ENCODE measurements at places on chromosomes 12 and 14.

DNA sequence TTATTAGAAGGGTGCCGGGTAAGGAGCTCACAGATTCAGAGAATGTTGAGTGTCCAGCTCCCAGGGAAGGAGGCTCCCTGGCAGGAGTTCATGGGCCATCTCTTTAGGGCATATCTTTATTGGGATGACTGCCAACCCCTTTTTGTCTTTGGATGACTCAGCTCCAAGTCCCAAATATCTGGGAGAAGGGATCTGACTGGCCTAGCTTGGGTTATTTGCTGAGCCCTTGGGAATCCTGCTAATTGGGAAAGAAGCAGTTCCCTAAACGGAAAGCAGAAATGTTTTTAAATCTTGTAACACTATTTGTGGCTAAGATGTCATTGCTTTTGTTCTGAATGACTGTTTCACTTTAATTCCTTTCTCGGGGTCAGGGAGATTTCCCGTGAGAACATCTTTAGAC is 12.6 kb downstream of the DDX55 start:
- H3K27ac ChIP-seq, result no peak overlapping the region
- no peaks in the 10 kb centered on the region for H3K27me3 ChIP-seq
- no peak overlapping the region for H3K4me3 ChIP-seq
- DNase-seq, result no peak
- no peaks in the 10 kb centered on the region for H3K4me1 ChIP-seq

GRCh38 chr12:96770219-96771102 is 136.6 kb upstream of the NEDD1 start:
- H3K36me3 ChIP-seq, result no peaks in the 10 kb centered on the region
- DNase-seq, result no peak
- no peaks in the 10 kb centered on the region for H3K4me1 ChIP-seq
- no peak overlapping the region for H3K4me3 ChIP-seq
- no peak overlapping the region for H3K27ac ChIP-seq

GRCh38 chr12:129862561-129863175 is 41.2 kb downstream of the TMEM132D start:
- H3K4me3 ChIP-seq, result no peak overlapping the region
- H3K27ac ChIP-seq, result no peak overlapping the region
- no peaks in the 10 kb centered on the region for H3K36me3 ChIP-seq
- no peaks in the 10 kb centered on the region for H3K4me1 ChIP-seq
- H3K27me3 ChIP-seq, result no peaks in the 10 kb centered on the region
- no peak for DNase-seq

DNA sequence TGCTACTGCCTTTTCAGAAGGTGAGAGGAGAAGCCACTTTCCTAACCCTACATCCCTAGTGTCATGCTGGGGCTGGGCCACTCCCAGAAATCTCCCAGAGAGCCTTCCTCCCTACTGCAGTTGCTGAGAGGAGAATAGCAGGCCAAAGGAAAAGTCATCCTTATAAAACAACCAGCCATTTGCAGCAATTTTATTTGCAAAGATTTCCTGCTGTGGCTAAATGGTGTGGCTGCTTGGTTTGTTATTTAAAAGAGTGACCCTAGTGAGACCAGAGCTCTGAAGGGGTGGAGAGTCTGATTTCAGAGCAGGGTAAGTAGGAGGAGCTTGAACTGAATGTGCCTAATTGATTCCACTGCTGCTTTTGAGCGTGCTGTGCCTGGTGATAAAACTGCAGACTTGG is 232.0 kb downstream of the GRIN2B start:
- DNase-seq, result no peak
- H3K36me3 ChIP-seq, result no peaks in the 10 kb centered on the region
- no peaks in the 10 kb centered on the region for H3K4me1 ChIP-seq
- H3K27ac ChIP-seq, result no peak overlapping the region
- no peak overlapping the region for H3K4me3 ChIP-seq

DNA sequence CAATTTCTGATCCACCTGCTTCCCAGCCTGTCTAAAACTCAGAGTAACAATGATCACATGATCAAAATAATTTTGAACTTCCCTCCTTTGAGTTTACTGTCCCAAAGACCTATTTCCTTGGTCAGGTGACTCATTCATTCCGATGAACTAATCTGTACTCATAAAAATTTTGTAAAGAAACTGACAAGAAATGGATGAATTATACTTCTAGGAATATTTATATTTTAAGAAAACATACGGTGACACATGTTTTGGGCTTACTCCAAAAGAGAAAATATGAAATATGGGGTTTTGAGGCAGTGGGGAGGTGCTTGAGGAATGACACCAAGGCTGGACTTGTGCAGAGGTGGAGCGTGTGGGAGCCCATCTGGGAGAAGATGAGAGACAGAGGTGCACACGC is 42.0 kb downstream of the GUCY2C start:
- H3K36me3 ChIP-seq, result no peaks in the 10 kb centered on the region
- no peak overlapping the region for H3K4me3 ChIP-seq
- H3K27me3 ChIP-seq, result no peaks in the 10 kb centered on the region
- H3K4me1 ChIP-seq, result no peaks in the 10 kb centered on the region
- H3K27ac ChIP-seq, result no peak overlapping the region
- DNase-seq, result no peak

GRCh38 chr14:57482120-57482519 is 11.5 kb downstream of the CCDC198 start:
- no peaks in the 10 kb centered on the region for H3K27me3 ChIP-seq
- H3K4me1 ChIP-seq, result peaks cover 7% of the 10 kb centered on the region
- H3K27ac ChIP-seq, result no peak overlapping the region
- no peaks in the 10 kb centered on the region for H3K36me3 ChIP-seq

- H3K4me3 ChIP-seq, result no peak overlapping the region
- H3K36me3 ChIP-seq, result no peaks in the 10 kb centered on the region
- DNase-seq, result peak; percentile 82
- H3K4me1 ChIP-seq, result no peaks in the 10 kb centered on the region
Observed at GRCh38 chr14:71651228-71651627, 281.0 kb upstream of the RGS6 start.

DNA sequence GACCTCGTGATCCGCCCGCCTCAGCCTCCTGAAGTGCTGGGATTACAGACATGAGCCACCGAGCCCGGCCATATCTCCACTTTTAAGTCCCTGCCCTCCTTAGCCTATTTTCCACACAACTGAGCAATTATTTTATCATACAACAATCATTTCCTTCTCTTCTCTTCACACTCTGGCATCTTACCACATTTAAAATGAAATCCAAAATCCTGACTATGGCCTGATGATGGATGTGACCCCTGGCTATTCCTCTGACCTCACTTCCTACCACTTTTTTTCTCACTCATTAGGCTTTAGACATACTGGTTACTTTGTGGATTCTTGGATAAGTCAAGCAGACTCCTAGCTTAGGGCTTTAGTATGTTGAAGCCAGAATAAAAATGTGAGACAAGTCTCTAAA is 21.9 kb upstream of the EID3 start:
- no peak overlapping the region for H3K27ac ChIP-seq
- no peaks in the 10 kb centered on the region for H3K36me3 ChIP-seq
- H3K27me3 ChIP-seq, result no peaks in the 10 kb centered on the region
- no peak overlapping the region for H3K4me3 ChIP-seq
- peak; percentile 37 for DNase-seq
- H3K4me1 ChIP-seq, result peaks cover 3% of the 10 kb centered on the region

GRCh38 chr12:122054842-122055520 is 23.6 kb upstream of the MLXIP start:
- H3K4me1 ChIP-seq, result peaks cover 18% of the 10 kb centered on the region
- no peak overlapping the region for H3K4me3 ChIP-seq
- H3K36me3 ChIP-seq, result peaks cover 63% of the 10 kb centered on the region
- no peak overlapping the region for H3K27ac ChIP-seq
- no peaks in the 10 kb centered on the region for H3K27me3 ChIP-seq

DNA sequence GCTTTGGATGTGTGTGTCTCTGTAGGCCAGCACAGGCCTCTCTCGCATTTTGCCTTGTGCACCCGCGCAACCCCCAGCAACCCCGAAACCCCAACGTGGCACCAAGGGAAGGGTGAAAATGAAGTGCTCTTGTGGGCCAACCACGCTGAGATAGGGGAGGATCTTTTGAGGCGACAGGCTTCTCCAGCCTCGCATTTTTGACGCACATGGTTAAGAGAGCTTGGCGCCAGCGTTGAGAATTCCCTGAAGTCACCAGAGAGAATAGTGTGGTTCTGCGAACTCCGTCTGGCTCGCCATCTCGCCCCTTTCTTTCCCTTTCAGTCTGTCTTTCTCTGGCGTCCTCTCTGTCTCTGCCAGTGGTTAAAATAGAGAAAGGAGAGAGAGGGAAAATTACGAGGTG is 1.9 kb upstream of the TBX3 start:
- H3K27ac ChIP-seq, result no peak overlapping the region
- no peaks in the 10 kb centered on the region for H3K36me3 ChIP-seq
- no peak overlapping the region for H3K4me3 ChIP-seq
- DNase-seq, result no peak

- no peaks in the 10 kb centered on the region for H3K36me3 ChIP-seq
- H3K27ac ChIP-seq, result no peak overlapping the region
- H3K27me3 ChIP-seq, result no peaks in the 10 kb centered on the region
- DNase-seq, result no peak
- H3K4me1 ChIP-seq, result no peaks in the 10 kb centered on the region
Observed at GRCh38 chr12:62977418-62977817, 42.5 kb upstream of the PPM1H start.

DNA sequence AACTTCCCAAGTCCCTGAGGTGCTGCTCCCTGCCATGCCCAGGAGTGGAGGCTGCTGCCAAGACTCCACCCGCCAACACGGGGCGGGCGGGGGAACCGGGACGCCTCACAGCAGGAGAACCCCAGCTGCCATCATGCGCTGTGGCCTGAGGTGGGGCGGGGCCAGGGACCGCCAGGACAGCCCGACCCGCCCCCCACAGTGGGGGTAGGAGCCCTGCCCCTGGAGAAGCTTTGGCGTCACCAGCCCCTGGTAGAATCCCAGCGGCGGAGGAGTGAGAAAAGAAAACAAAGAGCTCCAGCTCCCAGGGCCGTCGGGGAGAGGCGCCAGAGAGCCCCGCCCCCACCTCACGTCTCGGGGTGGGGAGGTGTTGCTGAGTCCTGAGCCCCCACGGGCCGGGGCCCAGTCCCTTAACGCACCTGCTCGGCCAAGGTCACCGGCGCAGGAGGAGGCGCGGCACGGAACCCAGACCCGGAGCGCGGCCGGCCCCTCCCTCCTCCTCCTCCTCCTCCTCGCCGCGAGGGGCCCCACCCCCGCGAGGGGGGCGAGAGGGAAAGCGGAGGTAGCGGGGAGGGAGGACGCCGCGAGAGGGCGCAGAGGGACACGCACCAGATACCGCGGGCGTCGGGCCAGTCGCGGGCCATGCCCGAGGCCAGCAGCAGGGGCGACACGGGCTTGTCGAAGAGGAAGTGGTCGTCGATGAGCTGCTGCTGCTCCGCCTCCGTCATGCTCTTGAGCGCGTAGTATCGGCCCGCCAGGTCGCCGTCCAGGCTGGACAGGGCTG is 1.8 kb downstream of the CKB start:
- H3K4me1 ChIP-seq, result peaks cover 61% of the 10 kb centered on the region
- H3K36me3 ChIP-seq, result peaks cover under 1% of the 10 kb centered on the region
- H3K27me3 ChIP-seq, result peaks cover 15% of the 10 kb centered on the region

DNA sequence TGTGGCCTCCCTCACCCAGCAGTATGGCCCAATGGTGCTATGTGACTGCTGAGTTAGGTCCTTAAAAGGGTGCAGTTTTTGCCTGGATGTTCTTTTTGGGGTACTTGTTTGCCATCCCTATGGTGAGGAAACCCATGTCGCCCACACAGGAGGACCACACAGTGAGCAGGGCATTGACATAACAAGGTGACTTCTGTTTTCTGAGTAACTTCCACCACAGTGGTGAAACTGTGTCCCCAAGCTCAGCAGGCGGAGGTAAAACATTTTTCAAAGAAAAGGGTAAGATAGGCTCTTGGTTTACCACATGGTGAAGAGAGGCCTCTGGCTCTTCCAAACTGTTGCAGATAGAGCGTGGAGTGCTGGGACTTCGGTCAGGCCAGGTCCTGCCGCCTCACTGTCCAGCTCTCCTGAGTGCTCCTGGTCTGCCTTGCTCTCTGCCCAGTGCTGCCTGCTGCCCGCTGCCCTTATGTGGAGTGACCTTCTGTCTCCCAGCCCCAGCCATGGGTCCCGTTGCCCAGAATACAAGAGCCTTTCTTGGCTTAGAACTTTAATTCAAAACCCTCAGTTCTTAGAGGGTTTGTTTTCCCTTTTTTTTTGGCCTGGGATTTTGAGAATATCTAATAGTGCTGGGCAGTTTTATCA is 54.0 kb downstream of the TRAF3 start:
- H3K4me3 ChIP-seq, result no peak overlapping the region
- peaks cover 6% of the 10 kb centered on the region for H3K4me1 ChIP-seq
- H3K27ac ChIP-seq, result no peak overlapping the region
- DNase-seq, result no peak
- H3K36me3 ChIP-seq, result peaks cover 13% of the 10 kb centered on the region

- H3K4me3 ChIP-seq, result no peak overlapping the region
- no peaks in the 10 kb centered on the region for H3K27me3 ChIP-seq
- no peaks in the 10 kb centered on the region for H3K4me1 ChIP-seq
- no peak overlapping the region for H3K27ac ChIP-seq
- DNase-seq, result peak; percentile 58
Observed at GRCh38 chr14:35234012-35234805, 58.0 kb upstream of the PSMA6 start.

- peaks cover 1% of the 10 kb centered on the region for H3K4me1 ChIP-seq
- H3K36me3 ChIP-seq, result no peaks in the 10 kb centered on the region
- no peak overlapping the region for H3K4me3 ChIP-seq
- H3K27ac ChIP-seq, result no peak overlapping the region
- DNase-seq, result peak; percentile 63
Observed at GRCh38 chr12:12684375-12685106, 11.4 kb downstream of the GPR19 start.

DNA sequence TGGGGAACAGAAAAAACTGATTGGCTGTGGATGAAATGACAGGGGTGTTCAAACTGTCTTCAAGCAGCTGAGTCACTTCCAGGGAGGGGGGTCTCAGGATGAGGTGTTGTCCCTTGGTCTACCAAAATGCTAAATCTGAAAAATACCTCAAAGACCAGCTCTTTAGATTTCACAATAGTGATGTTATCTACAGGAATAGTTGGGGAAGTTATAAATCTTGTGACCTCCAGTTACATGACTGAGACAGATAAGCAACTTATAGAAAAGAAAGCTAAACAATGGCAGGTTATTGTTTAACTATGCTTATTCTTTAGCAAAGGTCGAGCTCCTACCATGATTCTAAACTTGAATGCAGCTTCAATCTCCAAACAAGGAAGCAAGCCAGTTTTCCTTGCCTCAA is 125.4 kb downstream of the SYT10 start:
- no peak overlapping the region for H3K27ac ChIP-seq
- no peaks in the 10 kb centered on the region for H3K27me3 ChIP-seq
- H3K4me1 ChIP-seq, result no peaks in the 10 kb centered on the region

GRCh38 chr12:89789862-89790261 is 81.2 kb upstream of the ATP2B1 start:
- no peak for DNase-seq
- H3K4me3 ChIP-seq, result no peak overlapping the region
- H3K27ac ChIP-seq, result no peak overlapping the region
- no peaks in the 10 kb centered on the region for H3K36me3 ChIP-seq

DNA sequence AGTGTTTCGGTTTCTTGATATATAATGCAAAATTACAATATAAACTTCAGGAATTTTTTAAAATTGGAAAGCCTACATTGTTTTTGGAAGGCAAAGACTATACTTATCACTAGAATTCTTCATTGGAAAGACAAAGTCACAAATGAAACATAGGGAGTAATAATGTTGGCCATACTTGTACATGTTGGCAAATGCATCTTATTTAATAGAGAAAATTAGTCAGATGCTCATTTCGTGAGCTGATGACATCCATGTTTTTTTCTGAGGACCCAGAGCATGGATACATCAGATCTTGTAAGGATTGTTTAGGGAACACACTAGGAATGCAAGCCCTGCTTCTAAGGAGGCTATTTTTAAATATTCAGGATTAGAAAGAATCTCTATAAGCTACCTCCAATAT is 4.6 kb upstream of the SLC15A5 start:
- H3K36me3 ChIP-seq, result no peaks in the 10 kb centered on the region
- no peaks in the 10 kb centered on the region for H3K4me1 ChIP-seq
- no peak overlapping the region for H3K27ac ChIP-seq
- DNase-seq, result no peak
- no peaks in the 10 kb centered on the region for H3K27me3 ChIP-seq
